ENCODE measurements at places on chromosomes 1 and 21.

DNA sequence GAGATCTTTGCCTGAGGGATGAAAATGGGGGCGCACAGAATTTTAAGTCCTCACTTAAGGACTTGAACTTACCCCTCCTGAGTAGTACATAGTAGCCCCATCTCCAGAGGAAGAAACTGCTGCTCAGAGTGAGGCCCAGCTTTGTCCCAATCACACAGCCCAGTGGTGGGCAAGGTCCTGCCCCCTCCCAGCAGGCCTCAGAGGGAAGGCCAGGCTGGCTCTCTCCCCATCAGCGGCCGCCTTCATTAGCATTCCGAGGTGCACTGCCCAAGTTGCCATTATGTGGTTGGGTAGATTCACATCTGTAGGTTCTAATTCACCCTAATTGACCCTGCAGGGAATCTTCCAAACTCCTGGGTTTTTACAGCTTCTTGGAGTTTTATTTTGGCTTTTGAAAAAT is 59.1 kb downstream of the FOXO6 start:
- no peak for DNase-seq

DNA sequence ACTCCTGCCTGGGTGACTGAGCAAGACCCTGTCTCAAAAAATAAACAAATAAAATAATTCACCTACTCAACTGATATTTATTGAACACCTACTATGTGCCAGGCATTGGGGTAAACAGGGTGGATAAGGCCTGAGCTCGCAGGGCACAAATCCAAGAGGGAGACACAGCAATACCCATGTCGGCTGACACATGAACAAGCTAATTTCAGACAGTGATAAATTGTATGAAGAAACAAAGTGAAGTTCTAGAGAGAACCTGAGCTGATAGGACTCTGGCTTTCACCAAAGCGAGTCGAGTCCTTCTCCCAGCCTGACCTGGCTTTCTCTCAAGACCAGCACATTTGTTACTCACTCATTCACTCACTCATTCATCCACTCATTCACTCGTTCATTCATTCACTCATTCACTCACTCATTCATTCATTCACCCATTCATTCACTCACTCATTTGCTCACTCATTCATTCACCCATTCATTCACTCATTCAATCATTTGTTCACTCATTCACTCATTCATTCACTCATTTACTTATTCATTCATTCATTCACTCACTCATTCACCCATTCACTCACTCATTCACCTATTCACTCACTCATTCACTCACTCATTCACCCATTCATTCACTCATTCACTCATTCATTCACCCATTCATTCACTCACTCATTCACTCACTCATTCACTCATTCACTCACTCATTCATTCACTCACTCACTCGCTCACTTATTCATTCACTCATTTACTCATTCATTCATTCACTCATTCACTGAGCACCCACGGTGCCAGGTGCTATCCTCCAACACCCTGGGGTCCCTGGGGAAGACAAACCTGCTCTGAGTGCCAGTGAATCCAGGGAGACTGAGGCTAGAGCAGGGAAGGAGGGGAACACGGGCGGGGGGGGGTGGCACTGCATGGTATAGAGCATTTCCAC is 37.4 kb upstream of the CASZ1 start:
- no peak for DNase-seq

GRCh38 chr1:205344066-205344928 is 12.4 kb downstream of the KLHDC8A start:
- DNase-seq = no peak

DNA sequence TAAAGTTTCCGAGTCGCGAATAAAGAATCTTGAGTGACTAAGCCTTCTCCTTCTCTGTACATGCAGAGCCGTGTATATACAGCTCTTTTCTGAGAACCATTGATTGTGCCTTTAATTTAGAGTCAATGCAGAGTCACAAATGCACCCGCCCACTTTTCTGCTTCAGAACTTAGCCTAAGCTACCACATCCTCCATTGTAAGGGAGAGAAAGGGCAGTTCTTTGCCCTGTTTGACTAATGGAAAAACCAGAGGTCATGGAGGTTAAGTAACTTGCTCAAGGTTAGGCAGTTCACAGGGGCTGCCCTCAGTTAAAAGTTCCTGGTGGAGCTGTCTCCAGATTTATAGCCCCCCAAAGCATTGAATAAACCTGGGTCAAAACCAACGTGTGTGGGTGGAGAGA is 139.6 kb downstream of the TOMM20 start:
- DNase-seq = no peak

- no peak for DNase-seq
Measured at GRCh38 chr1:41613689-41614574, 129.4 kb upstream of the EDN2 start.

- DNase-seq = no peak
Measured at GRCh38 chr1:111818546-111818945, 62.8 kb downstream of the DDX20 start.

- DNase-seq = peak; percentile 43
Measured at GRCh38 chr1:18924221-18924691, 21.9 kb upstream of the ALDH4A1 start.

GRCh38 chr1:38746941-38747600 is 112.5 kb downstream of the RRAGC start:
- no peak for DNase-seq

DNA sequence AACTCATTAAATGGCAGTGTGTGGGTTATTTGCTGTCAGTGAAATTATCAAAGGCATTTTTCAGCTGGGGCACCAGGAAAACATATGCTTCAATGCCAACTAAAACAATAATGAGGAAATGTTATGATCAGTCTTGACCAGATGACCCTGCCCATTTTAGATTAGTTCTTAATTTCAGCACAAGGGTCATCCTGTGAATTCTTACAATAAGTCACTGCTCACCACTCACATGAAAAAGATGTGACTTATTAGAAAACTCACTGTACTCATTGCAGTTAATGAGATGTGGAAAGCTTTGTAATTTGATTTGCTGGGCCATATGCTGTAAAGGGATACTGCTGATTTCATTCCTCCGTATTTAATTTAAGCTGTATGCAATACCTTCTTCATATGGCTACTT is 178.5 kb upstream of the LMO4 start:
- no peak for DNase-seq

- DNase-seq = no peak
Measured at GRCh38 chr1:225364439-225364838, 63.4 kb downstream of the LBR start.

DNA sequence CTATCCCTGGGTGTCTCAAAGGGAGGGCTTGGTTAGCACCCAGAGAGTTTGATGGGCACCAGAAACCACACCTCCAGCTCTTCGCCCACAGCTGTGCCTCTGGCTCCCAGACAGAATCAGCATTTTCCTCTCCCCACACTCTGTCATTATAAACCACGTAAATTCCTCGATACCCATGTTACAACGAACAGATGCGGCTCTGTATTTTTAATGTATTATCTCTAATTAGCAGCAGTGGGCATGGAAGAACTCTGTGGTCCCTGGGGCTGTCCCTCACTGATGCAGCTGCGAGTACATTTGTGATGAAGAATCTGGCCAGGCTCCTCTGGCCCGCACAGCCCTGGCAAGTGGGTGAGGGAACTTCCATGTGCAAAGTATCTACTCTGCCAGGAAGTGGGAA is 10.8 kb downstream of the HMGB4 start:
- DNase-seq = no peak

GRCh38 chr1:1916851-1917251 is 1.8 kb downstream of the CALML6 start:
- DNase-seq = no peak

DNA sequence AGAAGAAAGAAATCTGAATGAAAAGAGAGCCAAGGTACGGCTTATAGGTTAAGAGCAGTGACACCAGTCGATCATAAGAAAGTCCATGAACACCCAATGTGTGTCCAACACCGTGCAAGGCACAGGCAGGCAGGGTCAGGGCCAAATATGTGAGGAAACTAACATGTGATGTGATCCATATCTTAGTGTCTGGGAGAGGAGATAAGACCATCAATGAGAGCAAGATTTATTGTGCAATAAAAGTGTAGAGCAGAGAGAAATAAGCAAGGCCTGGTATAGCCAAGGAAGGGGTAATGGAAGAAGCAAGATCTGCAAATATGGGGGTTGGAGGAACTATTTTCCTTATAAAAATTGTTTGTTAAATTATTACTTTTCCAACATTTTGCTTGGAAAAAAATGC is 198.8 kb downstream of the CRB1 start:
- DNase-seq = no peak

DNA sequence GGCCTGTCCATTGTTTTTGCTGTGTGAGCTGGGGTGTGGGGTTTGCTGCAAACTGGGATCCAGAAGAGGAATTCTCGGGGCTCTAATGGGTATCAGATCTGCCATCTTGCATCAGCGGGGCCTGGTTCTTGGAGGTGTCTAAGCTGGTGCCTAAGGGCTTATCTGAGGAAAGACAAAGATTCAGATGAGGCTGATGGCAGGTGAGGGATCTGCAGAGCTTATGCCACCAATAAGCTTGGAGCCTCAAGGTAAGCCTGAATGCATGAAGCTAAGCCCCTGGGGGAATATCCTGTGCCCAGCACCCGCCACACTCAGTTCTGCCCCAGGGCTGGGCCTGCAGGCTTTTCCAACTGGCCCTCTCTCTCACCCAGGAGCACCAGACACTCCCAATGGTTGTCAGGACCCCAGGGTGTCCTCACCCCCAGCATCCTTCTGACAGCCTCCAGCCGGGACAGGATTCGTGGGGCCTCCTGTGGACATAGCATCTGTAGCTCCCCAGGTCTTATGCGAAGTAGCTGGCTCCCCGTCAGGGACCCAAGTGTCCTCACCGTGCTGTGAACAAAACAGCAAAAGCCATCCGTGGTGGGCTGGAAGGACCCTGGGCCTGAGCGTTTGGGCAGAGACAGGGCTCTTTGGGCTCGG is 9.5 kb upstream of the GSTM3 start:
- no peak for DNase-seq

DNA sequence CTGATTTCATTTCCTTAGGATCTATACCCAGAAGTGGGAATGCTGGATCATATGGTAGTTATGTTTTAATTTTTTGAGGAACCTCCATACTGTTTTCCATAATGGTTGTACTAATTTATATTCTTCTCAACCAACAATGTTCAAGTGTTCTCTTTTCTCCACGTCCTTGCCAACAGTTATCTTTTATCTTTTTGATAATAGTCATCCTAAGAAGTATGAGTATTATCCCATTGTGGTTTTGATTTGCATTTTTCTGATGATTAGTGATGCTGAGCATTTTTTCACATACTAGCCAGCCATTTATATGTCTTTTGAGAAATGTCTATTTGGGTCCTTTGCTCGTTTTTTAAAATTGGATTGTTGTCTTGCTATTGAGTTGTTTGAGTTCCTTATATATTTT is 38.5 kb downstream of the ABCD3 start:
- DNase-seq = no peak

GRCh38 chr21:38389354-38389676 is 109.0 kb downstream of the ERG start:
- no peak for DNase-seq

DNA sequence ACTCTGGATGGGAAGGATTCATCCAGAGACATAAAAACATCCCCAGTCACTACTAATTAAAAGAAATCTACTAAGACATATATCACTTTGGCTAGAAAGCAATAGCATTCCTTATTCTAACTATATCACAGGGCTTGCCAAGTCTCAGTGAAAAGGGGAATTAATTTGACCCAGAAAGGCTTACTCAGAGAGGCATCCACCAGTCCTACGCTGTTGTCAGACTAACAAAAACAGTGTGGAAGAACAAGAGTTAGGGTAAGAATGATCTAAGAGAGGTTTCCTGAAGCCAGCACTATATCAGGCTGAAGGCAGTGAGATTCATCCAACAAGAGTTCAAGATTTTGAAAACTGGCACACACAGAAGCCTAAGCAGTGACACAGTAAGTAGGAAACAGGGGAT is 126.1 kb downstream of the GDAP2 start:
- DNase-seq = no peak

DNA sequence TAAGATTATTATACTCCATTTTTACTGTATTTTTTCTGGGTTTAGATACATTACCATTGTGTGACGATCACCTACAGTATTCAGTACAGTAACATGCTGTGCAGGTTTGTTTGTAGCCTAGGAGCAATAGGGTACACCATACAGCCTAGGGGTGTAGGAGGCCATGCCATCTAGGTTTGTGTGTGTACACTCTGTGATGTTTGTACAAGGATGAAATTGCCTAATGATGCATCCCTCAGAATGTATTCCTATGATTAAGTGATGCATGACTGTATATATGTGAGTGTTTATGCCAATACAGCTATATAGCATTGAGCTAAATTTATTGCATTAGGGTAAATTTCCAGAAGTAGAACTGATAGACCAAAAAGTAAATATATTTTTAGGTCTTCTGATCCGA is 23.3 kb downstream of the TUFT1 start:
- no peak for DNase-seq

DNA sequence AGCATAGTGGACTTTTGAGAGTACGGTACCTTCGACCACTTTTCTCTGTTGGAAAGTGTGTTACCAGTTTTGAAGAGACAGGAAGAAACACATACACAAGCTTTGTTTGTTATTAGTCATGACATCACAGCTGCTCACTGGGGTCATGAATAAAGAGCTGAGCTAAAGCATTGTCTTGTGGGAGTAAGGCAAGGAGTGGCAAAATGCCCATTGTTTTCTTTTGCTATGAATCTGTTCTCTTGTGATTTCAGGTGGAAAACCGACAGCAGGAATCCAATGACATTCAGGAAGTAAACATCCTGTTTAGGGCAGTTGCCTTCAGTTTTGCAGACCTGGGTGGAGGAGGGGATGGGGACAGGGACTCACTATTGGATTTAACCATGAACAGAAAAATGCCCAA is 66.2 kb downstream of the RGL1 start:
- DNase-seq = no peak

GRCh38 chr1:35448344-35448801 is 108.8 kb downstream of the KIAA0319L start:
- DNase-seq = no peak

DNA sequence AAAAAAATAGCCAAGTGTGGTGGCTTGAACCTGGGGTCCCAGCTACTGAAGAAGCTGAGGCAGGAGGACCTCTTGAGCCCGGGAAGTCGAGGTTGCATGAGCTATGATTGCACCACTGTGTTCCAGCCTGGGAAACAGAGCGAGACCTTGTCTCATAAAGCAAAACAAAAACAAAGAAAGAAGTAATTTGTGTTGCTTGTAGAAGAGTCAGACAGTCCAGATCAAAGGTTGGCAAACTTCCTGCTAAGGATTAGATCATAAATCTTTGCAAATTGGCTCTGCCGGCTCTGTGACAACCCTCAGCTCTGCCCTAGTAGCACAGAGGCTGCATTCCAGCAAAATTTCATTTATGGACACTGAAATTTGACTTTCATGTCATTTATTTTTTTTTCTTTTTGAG is 19.0 kb upstream of the MFN2 start:
- no peak for DNase-seq

GRCh38 chr1:179164494-179164893 is 65.0 kb downstream of the ABL2 start:
- DNase-seq = no peak

DNA sequence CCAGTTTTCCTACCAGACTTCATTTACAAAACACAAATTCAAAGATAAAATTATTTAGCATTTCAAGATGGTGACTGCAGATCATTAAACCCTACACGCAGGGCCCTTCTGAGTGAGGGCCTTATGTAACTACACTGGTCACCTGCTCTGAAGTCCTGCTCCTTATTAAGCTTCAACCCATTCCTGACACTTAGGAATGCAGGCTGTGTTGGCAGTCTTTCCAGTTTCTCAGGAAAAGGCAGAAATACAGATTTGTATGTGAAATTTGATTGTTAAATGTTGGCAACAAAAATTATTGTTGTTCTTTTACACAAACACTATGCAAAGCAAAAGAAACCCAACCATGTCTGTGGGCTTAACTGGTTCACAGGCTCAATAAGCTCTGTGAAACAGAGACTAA is 25.8 kb upstream of the BCAS2 start:
- DNase-seq = no peak

GRCh38 chr1:19073311-19074186 is 117.1 kb upstream of the IFFO2 start:
- DNase-seq = no peak

All from KBM-7 (cell line).